ENCODE measurements at places on chromosomes 16 and 17. TPM values are rescaled to one million over a fixed set of nuclear protein-coding genes. Genes with fewer than 3 reads are reported as not detected.

The KRTAP9-2 gene
- not detected for total RNA-seq

The RGS11 gene
- total RNA-seq = 7.6 TPM

The CBLN1 gene
- 0.40 TPM for total RNA-seq

The TBC1D3C gene
- total RNA-seq = not detected

The HOXB13 gene
- total RNA-seq = 39.4 TPM

The SEPTIN12 gene
- total RNA-seq = 0.75 TPM

The OR1A1 gene
- total RNA-seq = not detected

The CPHXL2 gene
- not detected for total RNA-seq

The HOXB7 gene
- 26.6 TPM for total RNA-seq

The FBXW10 gene
- 0.09 TPM for total RNA-seq

The ABAT gene
- total RNA-seq = 24.2 TPM

The PLLP gene
- total RNA-seq = 15.8 TPM

The TLCD3A gene
- total RNA-seq = 11.3 TPM

The TPSG1 gene
- 60.7 TPM for total RNA-seq

The HS3ST3A1 gene
- 0.61 TPM for total RNA-seq

The FZD2 gene
- 1.6 TPM for total RNA-seq

The WFIKKN1 gene
- total RNA-seq = 0.64 TPM

The KCNJ12 gene
- total RNA-seq = 0.84 TPM

The TBX2 gene
- 5.8 TPM for total RNA-seq

The DHODH gene
- total RNA-seq = 6.3 TPM

The JPH3 gene
- total RNA-seq = 0.39 TPM

The SLC5A11 gene
- 0.31 TPM for total RNA-seq

The TP53TG3B gene
- total RNA-seq = not detected

The XAF1 gene
- 13.0 TPM for total RNA-seq

The SOST gene
- total RNA-seq = not detected

The ACBD4 gene
- total RNA-seq = 22.3 TPM

The DOK4 gene
- total RNA-seq = 152 TPM

The ABCC11 gene
- 0.61 TPM for total RNA-seq

The TK2 gene
- total RNA-seq = 19.2 TPM

The EXOC3L1 gene
- total RNA-seq = 5.9 TPM

The GCSH gene
- 10.2 TPM for total RNA-seq

The RND2 gene
- 1.1 TPM for total RNA-seq

The PYDC1 gene
- not detected for total RNA-seq

The VAT1L gene
- total RNA-seq = 0.73 TPM

The SPAG5 gene
- 9.7 TPM for total RNA-seq

All from left colon (tissue), 2 donors.